ENCODE measurements at places on chromosomes 5 and 9. TPM values are rescaled to one million over a fixed set of nuclear protein-coding genes. Genes with fewer than 3 reads are reported as not detected.

DNA sequence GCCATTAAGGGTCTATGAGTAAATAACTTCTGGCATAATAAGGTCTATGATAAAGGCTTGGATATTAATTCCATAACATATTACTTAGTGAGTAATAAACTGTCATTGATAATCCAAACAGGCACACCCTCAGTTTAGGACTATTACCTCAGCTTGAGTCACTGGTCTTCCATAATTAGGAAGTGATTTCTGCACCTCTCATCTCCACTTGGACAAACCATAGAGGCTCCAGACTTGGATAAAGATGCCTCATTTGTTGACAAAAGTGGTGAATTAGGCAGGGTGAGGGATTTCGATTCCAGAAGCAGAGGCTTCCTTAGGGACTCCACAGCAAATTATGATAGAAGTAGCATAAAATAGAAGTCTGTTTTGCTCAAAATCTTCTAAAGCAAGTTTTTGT is 127.5 kb upstream of the MTAP start:
- no peak for DNase-seq

- DNase-seq, result no peak
These were observed 59.6 kb downstream of the SPTLC1 start for GRCh38 chr9:92055624-92056023.

GRCh38 chr9:122116040-122116439 is 22.9 kb upstream of the TTLL11 start:
- no peak for DNase-seq

The HTR1A gene
- not detected for total RNA-seq

GRCh38 chr5:6788956-6789649 is 75.9 kb downstream of the TENT4A start:
- no peak for DNase-seq

The AMBP gene
- not detected for total RNA-seq

The XRCC4 gene
- total RNA-seq, result 4.6 TPM
